ENCODE measurements at places on chromosomes 2 and 18. TPM values are rescaled to one million over a fixed set of nuclear protein-coding genes. Genes with fewer than 3 reads are reported as not detected.

FTCDNL1 gene
- total RNA-seq = not detected

GRB14 gene
- total RNA-seq = 3.9 TPM

IHH gene
- total RNA-seq = 13.4 TPM

ARPC2 gene
- 92.1 TPM for total RNA-seq

CERS6 gene
- 58.8 TPM for total RNA-seq

FSHR gene
- not detected for total RNA-seq

CCBE1 gene
- 4.0 TPM for total RNA-seq

CRYGD gene
- total RNA-seq = not detected

OSBPL6 gene
- 0.89 TPM for total RNA-seq

SH2D6 gene
- not detected for total RNA-seq

TLX2 gene
- total RNA-seq = 0.73 TPM

IL36RN gene
- total RNA-seq = not detected

CLASP1 gene
- 105 TPM for total RNA-seq

SERPINB7 gene
- total RNA-seq = not detected

MARCO gene
- 16.3 TPM for total RNA-seq

SPR gene
- total RNA-seq = 63.8 TPM

PTH2R gene
- 0.55 TPM for total RNA-seq

All from stomach (tissue), 19 donors.